ENCODE measurements at places on chromosomes 3 and 15. TPM values are rescaled to one million over a fixed set of nuclear protein-coding genes. Genes with fewer than 3 reads are reported as not detected.

POLQ gene
- total RNA-seq, result 23.8 TPM

DNA sequence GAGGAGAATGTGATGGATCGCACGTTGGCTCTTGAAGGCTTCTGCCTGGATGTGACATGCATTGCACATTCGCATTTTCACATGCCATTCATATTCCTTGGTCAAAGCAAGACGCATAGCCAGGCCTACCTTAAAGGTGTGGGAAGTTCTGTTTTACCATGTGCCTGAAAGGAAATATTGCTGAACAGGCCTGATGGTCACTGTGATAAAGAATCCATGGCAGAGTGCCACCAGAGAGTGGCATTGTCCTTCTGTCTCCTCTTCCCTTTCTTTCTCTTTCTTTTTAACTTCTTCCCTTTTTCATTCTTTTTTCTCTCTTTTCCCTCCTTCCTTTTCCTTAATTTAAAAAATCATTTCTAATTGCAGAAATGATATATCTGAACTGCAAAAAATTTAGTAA lies 15.9 kb upstream of the MITF start:
- no peak for DNase-seq

GXYLT2 gene
- total RNA-seq, result 0.05 TPM

GRCh38 chr3:48400824-48401433 lies 28.9 kb downstream of the FBXW12 start:
- peak; percentile 41 for DNase-seq

DNA sequence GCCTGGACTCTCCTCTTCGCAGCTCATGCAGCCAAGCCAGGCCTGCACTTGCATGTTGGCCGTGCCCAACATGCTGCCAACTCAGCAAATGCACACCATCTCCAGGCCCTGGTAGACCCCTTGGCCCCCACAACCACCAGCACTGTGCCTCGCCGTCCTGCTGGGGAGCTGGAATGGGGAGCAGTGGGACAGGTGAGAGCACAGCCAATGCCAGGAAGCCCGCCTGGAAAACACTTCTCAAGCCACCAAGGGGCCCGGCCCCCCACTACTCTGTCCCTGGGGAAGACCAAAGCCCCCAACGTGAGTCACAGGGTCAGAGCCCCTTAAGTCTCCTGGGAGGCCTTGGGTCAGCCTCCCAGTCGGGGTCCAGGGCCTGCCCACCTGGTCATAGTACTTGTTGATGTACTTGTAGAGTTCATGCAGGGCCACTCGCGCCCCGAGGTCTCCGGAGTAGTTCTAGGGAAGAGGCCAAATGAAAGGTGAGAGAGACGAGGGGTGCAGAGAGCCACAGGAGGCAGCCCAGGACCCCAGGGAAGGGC lies 24.5 kb downstream of the PLXNB1 start:
- DNase-seq, result peak; percentile 7

EFCAB12 gene
- 0.48 TPM for total RNA-seq

DNA sequence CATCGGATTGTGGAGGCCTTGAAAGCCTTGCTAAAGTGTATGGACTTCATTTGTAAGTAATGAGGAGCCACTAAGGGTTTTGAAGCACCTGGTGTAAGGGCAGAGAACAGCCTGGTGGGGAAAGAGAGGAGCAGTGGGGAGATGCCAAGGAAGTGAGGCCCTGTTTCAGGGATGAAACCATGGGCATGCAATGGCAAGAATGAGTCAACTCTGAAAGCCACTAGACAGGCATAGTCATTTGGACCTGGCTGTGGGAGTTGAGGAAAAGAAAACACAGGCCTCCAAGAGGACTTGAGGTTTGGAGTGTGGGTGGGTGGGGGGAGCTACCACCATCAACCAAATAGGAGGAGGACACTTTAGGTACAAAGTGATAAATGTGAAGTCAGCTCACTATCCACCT lies 7.6 kb downstream of the XCR1 start:
- no peak for DNase-seq

DNA sequence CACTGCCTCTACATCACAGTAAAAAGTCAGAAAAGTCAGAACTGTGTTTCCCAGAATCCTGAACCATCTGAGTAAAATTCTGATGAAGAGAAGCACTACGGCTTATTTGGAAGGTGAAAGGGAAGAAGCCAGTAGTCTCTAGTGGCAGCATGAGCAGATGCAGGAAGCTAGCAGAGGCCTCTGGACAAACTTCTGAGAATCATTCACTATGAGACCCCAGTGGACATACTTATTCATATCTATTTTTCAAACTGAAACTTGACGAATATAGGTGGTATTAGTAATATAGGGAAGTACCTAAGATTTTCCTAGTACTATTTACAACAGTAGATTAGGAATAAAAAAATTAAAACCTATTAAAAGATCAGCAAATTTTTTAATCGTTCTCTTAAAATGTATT lies 272.8 kb upstream of the TTC14 start:
- DNase-seq, result no peak

MUC4 gene
- total RNA-seq, result 1.4 TPM

- no peak for DNase-seq
These were observed 641.4 kb upstream of the CBLB start for GRCh38 chr3:106510206-106510605.
